ENCODE measurements at places on chromosomes 11 and 22.

DNA sequence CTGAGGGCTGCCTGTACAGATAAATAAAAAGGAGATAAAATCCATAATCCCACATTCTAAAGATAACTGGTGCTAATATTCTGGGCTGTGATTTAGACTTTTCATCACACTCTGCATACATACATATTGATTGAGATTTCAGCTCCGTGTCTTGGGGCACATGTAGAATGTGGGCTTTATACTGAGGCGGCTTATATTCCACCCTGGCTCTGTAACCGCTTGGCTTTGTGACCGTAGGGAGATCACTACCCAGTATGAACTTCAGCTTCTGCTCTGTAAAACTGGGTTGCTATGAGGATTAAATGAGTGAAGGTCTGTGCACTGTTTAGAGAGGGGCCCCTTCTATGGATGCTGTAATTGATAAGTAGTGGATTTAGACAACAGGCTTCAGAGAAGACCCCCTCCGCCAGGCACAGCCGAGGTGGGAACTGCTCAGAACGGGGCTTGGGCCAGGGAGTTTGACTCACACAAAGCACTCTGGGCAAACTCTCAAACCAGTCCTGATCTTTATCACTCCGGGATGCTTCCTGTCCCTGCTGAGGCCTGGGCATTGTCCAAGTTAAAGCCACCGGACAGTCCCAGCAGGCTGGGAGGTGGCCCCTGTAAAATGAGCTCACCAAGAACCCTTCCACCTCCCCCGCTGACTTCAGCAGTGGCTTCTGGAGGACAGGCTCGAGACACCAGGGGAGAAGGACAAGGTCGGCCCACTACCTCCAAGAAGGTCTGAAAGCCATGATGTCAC is 17.2 kb downstream of the KIAA1671 start:
- DNase-seq: no peak

DNA sequence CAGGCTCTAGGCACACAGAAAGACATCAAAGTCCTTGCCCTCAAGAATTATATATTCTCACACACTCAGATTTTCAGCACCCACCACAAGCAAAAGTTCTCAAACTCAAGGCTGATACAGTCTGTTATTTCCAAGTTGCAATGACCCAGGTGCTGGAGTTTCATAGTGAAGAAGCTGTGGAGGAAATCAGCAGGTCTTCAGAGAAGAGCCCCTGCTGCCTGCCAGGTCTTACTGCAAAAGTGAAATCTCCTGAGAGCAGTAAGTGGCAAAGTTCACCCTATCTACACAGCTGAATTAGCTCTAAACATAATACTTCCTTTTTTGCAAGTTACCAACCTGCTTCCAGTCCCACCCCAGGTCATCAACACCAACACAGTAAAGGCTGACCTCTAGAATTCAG is 64.6 kb downstream of the RPL27A start:
- no peak for DNase-seq

DNA sequence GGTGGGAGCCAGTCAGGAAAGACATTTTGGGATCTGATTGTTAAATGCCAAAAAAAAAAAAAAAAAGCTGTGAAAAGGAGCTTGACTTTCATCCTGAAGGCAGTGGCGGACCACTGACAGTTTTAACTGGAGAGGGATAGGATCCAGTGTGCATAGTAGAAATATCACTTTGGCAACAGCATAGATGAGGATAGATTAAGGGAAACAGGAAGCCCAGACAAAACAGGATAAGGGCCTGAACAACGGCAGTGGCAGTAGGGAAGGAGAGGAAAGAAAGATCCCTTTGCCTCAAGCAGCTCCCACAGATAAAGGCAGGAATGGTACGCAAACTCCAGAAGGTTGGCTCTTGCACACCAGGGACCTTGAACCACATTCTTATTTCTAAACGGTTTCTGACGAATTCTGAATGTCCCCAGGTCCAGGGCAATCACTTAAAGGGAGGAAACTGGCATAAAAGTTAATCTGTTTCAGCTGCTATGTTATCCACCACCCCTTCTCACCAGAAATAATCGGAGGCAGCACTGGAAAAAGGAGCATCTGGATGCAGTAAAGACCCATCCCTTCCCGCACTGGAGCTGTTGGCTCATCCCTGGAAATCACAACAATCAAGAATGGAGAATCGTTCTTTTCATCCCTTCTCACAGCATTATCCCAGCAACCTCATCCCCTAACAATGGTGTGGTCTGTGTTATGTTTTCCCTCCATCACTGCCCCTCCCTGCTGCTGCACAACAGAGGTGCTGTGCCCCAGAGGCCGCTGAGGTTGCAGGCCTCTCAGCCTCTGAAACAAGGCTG is 99.1 kb downstream of the GAB2 start:
- no peak for DNase-seq

GRCh38 chr22:33821290-33821689 is 99.0 kb downstream of the LARGE1 start:
- no peak for DNase-seq

DNA sequence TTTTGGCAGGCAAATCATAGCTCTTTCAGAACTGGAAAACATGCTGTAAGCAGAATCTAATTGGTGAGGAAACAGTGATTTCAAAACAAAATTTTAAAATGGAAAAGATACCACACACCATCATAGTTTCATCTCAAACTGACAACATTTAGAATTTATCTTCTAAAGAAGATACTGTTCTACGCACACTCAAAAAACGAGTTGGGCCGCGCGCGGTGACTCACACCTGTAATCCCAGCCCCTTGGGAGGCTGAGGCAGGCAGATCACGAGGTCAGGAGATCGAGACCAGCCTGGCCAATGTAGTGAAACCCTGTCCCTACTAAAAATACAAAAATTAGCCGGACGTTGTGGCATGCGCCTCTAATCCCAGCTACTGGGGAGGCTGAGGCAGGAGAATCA is 44.2 kb upstream of the ADSL start:
- no peak for DNase-seq

GRCh38 chr11:119025099-119025473 is 5.6 kb downstream of the SLC37A4 start:
- no peak for DNase-seq

DNA sequence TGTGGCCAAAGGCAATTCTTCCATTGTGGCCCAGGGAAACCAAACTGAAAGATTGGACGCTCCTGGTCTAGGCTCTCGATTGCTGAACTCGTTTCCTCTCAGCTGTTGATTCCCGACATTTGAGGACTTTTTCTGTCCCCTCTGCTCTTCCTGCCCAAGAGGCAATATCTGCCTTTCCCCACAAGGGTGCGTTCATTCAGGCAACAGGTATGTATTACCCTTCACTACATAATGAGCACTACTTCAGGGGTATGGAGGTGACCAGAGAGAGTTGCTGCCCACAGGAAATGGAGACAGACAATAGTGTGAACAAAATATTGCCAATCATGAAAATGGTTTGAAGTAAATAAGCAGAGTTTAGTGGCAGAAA is 8.2 kb downstream of the PTH start:
- no peak for DNase-seq

DNA sequence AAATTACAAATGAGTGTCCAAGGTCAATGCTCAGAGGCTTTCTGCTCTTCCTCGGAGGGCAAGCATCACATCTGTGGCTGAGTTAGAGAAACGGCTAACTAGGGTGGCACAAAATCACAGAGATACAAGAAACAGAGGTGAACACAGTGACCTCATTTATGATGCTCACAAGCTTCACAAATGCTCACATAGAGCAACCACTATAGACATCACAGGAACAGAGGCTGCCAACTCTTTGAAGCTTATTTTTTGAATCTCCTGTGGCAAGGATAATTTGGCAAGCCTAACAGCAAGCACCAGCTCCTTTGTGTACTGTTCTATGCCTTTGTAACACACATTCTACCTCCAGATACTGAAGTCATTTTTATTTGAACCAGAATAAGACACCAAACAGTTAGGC is 416.5 kb upstream of the DDI1 start:
- no peak for DNase-seq

- no peak for DNase-seq
Measured at GRCh38 chr11:64248578-64248977, 1.8 kb upstream of the PPP1R14B start.

GRCh38 chr11:94424011-94424410 is 22.8 kb upstream of the GPR83 start:
- no peak for DNase-seq

DNA sequence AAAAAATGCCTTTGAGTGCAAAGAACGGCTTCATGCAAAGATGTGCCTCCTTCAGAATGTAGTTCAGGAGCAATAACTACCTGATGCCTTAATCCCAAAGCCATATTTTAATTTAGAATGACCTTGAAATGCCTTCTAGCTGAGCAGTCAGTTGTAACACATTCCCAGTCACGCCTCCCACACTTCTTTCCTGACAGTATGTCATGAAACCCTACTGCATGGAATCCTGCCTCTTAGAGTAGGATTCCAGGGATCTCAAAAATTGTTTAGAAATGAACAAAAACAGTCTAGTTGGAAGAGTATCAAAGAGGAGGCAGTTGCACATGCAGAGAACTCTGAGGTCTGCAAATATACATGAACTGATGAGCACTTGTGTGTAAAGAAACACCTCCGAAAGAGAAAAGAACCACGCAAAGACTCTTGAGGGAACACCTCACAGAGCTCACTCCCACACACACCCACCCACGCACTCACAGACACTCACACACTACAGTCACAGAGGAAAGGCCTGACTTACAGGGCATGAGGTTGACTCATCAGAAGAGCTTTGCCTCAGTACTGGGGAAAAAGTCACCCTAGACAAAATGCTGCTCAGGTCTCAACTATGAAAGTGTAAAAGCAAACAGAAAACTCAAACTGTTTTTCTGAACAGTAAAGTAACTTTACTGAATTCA is 77.4 kb downstream of the GGTLC2 start:
- no peak for DNase-seq

DNA sequence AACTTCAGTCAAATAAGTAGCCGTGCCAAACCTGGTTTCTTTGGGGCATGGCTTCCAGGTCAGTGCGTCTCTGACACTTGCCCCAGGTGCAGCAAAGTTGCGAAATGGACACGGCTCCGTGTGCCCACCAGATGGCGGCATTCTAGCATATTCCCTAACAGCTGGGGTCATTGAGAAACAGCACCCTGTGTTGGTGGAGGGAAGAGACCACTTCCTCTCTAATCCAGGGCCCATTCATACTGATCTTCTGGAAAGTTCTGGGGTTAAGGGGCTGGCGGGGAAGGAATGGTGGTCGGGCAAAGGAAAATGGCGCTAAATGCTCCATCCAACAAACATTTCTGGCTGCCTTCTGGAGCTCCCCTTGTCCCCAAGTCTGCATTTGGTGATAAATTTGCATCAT is 141.2 kb upstream of the TIMP3 start:
- peak; percentile 30 for DNase-seq
